ENCODE measurements at places on chromosomes 13 and 19.

DNA sequence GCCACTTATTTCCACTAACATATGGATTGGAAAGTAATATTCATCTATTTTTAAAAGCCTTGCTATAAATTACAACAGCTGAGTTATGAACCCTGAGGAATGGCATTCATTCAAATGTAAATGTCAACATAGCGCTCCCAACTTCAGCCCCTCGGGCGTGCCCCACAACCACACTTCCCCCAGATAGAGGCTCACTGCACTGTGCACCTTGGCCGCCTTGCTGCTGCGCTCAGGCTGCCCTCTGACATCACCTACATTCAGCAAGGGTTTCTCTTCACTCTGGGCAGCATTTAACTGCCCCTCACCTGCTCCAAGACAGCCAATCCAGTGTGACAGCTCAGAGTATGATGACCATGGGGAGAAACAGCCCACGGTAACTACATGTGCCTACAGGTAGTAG, 35.1 kb downstream of the SIAH3 start:
- no peak for DNase-seq

GRCh38 chr13:94822356-94822755, 110.0 kb upstream of the SOX21 start:
- no peak for DNase-seq

- DNase-seq: no peak
Measured at GRCh38 chr13:113468472-113469201, 15.3 kb upstream of the ADPRHL1 start.

GRCh38 chr13:99354371-99354951, 47.3 kb upstream of the GPR183 start:
- DNase-seq: peak; percentile 37

DNA sequence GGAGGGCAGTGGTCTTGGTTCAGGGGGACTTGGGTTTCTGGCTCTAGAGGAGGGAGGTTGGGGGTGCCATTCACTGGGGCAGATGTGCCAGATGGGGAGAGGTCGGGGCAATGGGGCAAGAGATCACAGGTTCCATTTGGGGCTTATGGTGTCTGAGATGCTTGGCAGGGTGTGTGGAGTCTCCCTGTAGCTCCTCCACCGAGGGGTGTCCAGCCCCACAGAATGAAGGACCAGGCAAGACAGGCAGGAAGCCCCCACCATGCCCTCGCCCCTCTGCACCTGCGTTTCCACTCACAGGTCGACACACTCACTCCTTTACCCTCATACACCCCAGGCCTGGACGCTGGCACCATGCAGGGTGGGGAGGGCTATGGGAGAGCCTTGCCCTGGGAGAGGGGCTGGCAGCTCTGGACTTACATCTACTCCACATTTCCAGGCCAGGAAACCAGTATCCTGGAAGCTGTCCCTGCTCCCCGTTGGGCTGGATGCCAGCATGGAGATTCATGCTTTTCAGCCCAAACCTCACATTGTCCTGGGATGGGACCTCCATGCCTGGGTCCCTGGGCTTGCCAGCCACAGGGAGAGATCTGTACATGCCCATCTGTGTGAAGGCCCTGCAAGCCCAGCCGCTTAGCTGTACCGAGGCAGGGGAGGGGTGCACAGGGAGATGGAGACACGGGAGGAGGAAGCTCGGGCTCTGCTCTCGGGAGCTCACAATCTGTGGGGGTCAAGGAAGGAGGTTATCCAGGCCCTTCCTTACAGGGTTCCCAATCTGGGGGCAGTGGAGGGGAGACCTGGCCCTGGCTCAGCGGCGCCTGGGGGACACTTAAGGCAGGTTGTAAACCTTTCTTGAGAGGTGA, 77.1 kb downstream of the CHST8 start:
- no peak for DNase-seq

DNA sequence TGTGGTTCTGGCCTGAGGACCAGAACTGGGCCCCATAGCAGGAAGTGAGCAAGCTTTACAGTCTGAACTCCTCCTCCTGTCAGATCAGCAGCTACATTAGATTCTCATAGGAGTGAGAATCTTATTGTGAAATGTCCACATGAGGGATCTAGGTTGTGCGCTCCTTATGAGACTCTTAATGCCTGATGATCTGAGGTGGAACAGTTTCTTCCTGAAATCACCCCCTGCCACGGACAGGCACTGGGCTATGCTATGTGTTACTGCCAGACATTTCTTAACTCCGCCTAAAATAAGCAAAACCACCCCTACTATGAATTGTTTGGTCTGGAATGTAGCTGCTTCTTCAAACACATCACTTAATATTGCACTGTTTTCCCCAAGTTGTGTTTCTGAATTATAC, 4.6 kb downstream of the FBXL3 start:
- no peak for DNase-seq

- no peak for DNase-seq
Measured at GRCh38 chr13:102555914-102556553, 40.8 kb upstream of the TPP2 start.

- DNase-seq: no peak
Measured at GRCh38 chr13:27264181-27264580, 6.4 kb upstream of the RASL11A start.

GRCh38 chr19:30719189-30719998, 347.2 kb downstream of the ZNF536 start:
- no peak for DNase-seq

- no peak for DNase-seq
Measured at GRCh38 chr13:111338841-111339240, 18.4 kb downstream of the TEX29 start.

- no peak for DNase-seq
Measured at GRCh38 chr13:110237875-110238817, 68.8 kb downstream of the COL4A1 start.

GRCh38 chr19:45514376-45515051, 7.2 kb downstream of the VASP start:
- DNase-seq: no peak

DNA sequence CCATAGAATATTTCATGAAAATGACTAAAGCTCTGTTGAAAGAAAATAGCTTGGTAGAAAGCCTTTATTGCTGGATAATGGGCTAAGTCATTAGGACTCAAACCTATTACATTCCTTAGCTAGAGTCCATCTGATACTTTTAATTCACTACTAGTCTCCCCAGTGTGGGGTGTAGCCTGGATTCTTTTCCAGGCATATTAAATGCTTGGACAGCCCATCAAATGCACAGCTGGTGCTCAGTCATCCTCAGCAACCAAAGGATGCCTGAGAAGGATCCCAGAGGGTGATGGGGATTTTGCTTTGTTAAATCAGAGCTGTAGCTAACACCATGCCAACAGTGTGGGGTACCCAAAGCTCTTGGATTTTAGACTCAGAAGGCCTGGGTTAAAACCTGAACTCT, 153.5 kb downstream of the DLEU7 start:
- DNase-seq: no peak

GRCh38 chr13:83219832-83220231, 662.4 kb downstream of the SLITRK1 start:
- DNase-seq: no peak

DNA sequence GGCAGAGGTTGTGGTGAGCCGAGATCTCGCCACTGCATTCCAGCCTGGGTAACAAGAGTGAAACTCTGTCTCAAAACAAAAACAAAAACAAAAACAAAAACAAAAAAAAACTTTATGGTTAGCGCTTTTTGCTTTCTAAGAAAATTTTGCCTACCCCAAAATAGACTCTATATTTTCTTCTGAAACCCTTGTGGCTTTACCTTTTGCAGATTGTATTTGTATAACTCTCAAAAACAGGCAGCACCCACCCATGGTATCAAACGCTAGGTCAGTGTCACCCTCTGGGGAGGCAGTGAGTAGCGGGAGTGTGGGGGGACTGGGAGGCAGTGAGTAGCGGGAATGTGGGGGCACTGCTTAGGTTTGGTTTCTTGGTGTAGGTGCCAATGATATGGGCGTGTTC, 7.5 kb upstream of the SLC39A3 start:
- DNase-seq: no peak

DNA sequence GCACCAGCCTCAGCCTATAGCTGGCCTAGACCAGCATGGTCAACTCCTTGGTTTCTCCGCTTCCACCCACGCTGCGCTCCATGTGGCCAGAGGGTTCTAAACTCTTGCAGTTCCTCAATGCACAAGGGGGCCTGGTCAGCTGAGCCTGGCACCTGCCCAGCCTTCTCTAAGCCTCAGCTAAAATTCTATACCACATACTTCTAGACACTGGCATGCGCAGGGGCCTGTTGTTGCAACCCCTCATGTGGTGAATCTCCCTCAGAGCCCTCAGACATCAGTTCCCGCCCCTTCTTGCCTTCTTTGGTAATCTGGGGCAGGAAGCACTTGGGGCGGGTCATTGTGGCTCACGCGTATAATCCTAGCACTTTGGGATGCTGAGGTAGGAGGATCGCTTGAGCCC, 19.7 kb upstream of the LDLR start:
- DNase-seq: no peak

- DNase-seq: no peak
Measured at GRCh38 chr13:31444266-31444856, 244.6 kb downstream of the B3GLCT start.

DNA sequence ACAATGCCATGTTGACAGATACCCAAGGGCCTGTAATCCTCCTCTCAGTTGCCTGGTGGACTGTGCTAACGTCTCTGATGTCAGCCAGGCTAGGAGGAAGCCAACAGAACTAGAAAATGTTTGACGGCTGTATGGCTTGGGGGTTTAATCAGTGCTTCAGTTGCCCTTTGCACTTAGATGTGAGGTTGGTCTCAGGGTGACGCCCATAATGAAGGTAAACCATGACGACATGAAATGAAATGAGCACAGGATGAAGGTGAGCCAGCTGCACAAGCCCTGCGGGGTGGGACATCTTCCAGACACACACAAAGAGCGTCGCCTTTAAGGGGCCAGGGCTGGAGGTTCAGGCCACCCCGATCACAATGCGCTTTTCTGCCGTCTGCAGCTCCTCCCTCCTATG, 127.2 kb downstream of the CRYL1 start:
- DNase-seq: no peak

- DNase-seq: no peak
Measured at GRCh38 chr13:46487748-46488147, 65.2 kb upstream of the LRCH1 start.

GRCh38 chr13:98348466-98349200, 171.6 kb upstream of the RNF113B start:
- DNase-seq: no peak

DNA sequence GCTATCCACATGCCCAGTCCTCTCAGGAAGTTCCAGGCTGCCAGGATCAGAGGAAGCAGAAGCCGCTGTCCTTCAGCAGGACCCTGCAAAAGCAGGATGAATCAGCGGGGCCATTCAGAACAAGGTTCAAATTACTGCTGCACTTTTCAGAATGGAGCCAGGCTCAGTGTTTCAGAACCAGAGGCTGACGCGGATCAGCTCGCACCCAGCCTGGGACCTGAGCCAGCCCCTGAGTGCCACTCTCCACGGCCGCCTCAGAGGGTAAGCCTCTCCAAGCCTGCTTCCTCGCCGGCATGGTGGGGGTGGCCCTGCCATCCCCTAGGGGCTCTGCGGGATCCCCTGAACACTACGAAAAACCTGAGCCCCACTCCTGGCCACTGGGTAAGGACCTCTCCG, 24.7 kb downstream of the RASA3 start:
- DNase-seq: no peak

GRCh38 chr13:52159159-52159982, at the start of gene NEK3:
TSS of gene NEK3 (minus strand) at chr13:52159597. CDS start at chr13:52156191, 3,406 bp downstream.
- peak; percentile 33 for DNase-seq

- no peak for DNase-seq
Measured at GRCh38 chr19:10124429-10124828, 4.7 kb upstream of the EIF3G start.

- DNase-seq: no peak
Measured at GRCh38 chr13:72341904-72342303, 385.5 kb downstream of the MZT1 start.

GRCh38 chr19:54470991-54471782, 1.9 kb downstream of the CDC42EP5 start:
- DNase-seq: no peak

DNA sequence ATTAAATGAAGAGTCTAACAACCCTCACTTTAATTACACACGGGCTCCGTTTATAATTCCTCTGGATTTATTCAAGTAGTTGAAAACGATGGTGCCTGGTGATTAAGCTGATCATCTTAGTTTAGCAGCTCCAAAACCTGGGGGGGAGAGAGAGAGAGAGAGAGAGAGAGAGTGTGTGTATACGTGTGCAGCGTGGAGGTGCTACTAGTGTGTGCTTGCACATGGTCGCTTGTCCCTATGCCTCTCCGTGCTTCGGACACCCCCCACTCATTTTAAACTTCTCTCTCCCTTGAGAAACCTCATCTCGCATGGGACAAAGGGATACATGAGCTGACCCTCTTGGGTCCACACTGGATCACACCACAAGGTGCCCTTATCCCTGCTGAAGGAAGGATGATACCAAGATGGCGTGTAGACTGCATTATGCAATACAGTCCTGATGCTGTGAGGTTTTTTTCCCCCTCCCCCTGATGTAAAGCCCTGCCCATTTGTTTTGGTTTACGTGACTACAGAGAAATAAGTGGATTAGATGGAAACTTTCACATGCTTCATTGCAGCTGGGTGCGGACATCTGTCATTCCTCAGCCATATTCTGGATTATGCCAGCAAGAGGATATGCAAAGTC, 320.8 kb downstream of the ZNF536 start:
- DNase-seq: no peak

DNA sequence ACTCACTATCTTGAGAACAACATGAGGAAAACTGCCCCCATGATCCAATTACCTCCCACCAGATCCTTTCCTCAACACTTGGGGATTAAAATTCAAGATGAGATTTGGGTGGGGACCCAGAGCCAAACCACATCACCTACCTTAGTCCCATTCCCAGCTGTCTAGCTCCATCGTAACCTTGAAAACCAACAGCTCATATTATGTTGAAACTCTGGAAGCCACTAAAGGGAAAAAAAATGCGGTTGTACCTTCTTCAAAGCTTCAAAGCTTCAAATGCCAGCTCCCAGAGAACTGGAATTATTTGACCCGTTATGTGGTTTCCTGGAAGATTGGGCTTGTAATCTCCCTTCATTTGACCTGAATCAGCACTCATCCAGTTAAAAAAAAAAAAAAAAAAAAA, 223.1 kb upstream of the GPC6 start:
- no peak for DNase-seq

DNA sequence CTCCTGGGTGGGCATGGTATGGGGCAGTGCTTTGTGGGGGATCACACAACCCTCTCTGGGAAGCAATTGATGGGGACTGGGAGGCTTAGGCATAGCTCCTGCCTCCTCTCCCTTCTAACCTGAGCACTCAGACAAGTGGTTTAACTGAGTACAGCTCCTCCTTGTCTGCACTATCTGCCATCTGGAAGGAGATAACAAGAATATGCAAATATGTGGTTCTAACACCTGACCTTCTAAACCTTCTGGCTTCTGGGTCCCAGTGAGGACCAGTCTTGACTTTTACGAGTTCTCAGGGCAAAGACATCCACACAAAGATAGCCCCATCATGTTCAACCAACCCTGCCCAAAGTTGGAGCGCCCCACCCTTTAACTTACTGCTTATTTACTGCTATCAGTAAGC, 381.0 kb upstream of the TSHZ3 start:
- DNase-seq: no peak

All from CD4-positive, alpha-beta T cell treated with Interferon alpha-2 for 1 hour (primary cell).